ENCODE measurements at places on chromosomes 12 and 14. TPM values are rescaled to one million over a fixed set of nuclear protein-coding genes. Genes with fewer than 3 reads are reported as not detected.

The ZNF891 gene
- total RNA-seq, result 4.0 TPM

The MYO1A gene
- total RNA-seq, result 0.11 TPM

The KRT80 gene
- not detected for total RNA-seq

The RASSF9 gene
- not detected for total RNA-seq

The SRRM4 gene
- total RNA-seq, result not detected

The OASL gene
- total RNA-seq, result 1.4 TPM

The FLVCR2 gene
- total RNA-seq, result not detected

The NDUFA12 gene
- total RNA-seq, result 150 TPM

The BICDL1 gene
- 57.6 TPM for total RNA-seq

The ESPL1 gene
- total RNA-seq, result 9.4 TPM

- H3K27ac ChIP-seq, result no peak overlapping the region
- peaks cover 17% of the 10 kb centered on the region for H3K4me1 ChIP-seq
- no peaks in the 10 kb centered on the region for H3K36me3 ChIP-seq
- no peak for DNase-seq
- H3K27me3 ChIP-seq, result no peaks in the 10 kb centered on the region
These were observed 226.1 kb downstream of the ACSS3 start for GRCh38 chr12:81303935-81304334.

- no peak for DNase-seq
- peaks cover 19% of the 10 kb centered on the region for H3K4me1 ChIP-seq
- H3K4me3 ChIP-seq, result no peak overlapping the region
These were observed 49.4 kb downstream of the BICD1 start for GRCh38 chr12:32155961-32156529.

DNA sequence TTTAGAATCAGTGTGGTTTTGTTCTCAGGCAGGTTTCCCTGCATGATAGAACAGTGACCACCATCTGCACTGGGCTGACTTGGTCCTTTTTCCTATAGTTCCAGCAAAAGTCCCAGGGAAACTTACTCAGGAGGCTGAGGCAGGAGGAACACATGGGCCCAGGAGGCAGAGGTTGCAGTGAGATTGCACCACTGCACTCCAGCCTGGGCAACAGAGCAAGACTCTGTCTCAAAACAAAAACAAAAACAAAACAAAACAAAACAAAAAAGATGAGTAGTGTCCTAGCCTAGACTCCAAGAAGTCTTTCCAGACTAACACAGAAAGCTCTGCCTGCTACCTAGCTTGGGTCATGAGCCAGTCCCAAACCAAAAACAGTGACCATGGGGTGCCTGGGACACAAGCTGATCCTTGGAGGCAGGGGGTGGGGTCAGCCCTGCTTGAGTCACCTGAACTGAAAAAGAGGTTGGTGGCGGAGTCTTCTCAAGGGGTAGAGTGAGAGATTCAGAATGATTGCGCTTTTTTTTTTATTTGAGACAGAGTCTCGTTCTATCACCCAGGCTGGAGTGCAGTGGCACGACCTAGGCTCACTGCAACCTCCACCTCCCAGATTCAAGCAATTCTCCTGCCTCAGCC is 7.4 kb upstream of the SLC11A2 start:
- no peak overlapping the region for H3K4me3 ChIP-seq
- no peak overlapping the region for H3K27ac ChIP-seq

- no peaks in the 10 kb centered on the region for H3K4me1 ChIP-seq
- no peak overlapping the region for H3K27ac ChIP-seq
- H3K4me3 ChIP-seq, result no peak overlapping the region
- H3K27me3 ChIP-seq, result no peaks in the 10 kb centered on the region
- no peak for DNase-seq
These were observed 57.1 kb downstream of the ERC1 start for GRCh38 chr12:1047898-1048660.

DNA sequence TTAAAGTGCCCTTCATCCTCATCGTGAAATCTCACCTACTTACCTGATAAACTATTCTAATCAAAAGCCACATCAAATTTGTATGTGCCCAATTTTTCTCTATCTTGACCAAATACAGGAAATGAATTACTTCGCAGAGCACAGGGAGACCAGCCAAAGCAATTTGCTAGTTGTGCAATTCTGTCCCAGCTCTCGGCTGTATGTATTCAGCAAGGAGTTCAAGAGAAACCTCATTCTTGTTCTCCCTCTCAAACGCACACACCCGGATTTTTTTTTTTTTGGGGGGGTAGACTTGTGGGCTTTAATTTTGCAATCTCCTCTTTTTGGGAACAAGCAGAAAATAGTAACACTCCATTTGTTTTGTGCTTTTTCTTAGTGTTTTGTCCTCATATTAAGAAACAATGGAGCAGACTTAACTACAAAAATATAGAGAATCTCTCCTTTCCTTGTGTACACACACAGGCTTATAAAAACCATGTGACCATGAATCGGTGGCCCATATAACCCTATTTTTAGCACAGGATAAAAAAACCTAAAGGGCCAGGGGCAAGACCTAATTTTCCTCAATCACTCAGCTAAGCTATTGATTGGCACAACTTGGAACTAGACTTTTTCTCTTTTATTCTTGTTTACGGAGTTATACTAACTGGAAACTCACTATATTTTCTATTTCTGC is 64.2 kb downstream of the MBIP start:
- no peaks in the 10 kb centered on the region for H3K4me1 ChIP-seq
- no peak overlapping the region for H3K27ac ChIP-seq
- no peak for DNase-seq
- H3K36me3 ChIP-seq, result no peaks in the 10 kb centered on the region
- no peaks in the 10 kb centered on the region for H3K27me3 ChIP-seq

GRCh38 chr12:108696111-108696995 is 35.0 kb downstream of the CORO1C start:
- H3K27me3 ChIP-seq, result no peaks in the 10 kb centered on the region
- no peak overlapping the region for H3K27ac ChIP-seq
- no peak overlapping the region for H3K4me3 ChIP-seq
- no peaks in the 10 kb centered on the region for H3K36me3 ChIP-seq
- peaks cover 12% of the 10 kb centered on the region for H3K4me1 ChIP-seq

GRCh38 chr12:87866578-87867292 is 162.5 kb downstream of the C12orf50 start:
- H3K27me3 ChIP-seq, result no peaks in the 10 kb centered on the region
- H3K36me3 ChIP-seq, result no peaks in the 10 kb centered on the region
- no peak overlapping the region for H3K27ac ChIP-seq
- H3K4me1 ChIP-seq, result no peaks in the 10 kb centered on the region

DNA sequence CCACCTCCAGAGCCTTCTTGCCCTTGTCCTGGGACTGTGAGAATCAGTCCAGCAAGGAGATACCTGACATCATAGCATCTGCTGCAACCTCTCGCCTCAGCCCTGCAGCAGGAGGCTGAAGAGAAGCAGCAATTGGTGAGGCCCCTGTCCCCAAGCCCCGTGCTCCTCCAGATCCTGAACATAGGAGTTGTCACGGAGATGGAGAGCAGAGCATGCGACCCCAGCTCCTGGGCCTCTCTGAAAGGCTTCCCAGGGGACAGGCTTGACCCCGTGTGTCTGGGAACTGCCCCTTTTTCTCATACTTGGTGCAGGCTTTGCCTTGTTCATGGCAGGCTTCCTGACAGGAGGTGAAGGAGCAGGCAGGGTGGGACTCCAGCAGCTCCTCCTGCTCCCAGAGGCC is 127.7 kb upstream of the PZP start:
- no peak overlapping the region for H3K4me3 ChIP-seq
- peaks cover 16% of the 10 kb centered on the region for H3K36me3 ChIP-seq

DNA sequence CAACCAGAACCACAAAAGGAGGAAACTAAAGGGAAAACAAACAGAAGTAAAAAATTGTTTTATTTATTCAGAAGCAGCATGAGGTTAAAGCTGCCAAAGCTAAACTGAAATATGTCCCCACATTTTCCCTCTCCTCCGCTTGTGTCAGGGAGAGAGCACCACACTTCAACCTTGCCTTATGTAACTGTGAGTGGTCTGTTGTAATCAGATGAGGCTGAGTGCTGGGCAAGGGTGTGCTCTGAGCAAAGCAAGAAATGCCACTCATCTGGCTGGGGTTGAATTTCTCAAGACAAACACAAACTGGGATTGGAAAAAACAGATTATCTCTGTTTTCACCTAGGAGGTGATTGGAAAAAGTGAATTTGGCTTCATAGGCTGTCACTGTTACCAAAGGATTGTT is 12.2 kb downstream of the CAPZA3 start:
- no peaks in the 10 kb centered on the region for H3K4me1 ChIP-seq
- H3K27me3 ChIP-seq, result no peaks in the 10 kb centered on the region
- H3K36me3 ChIP-seq, result no peaks in the 10 kb centered on the region
- no peak for DNase-seq
- no peak overlapping the region for H3K27ac ChIP-seq

DNA sequence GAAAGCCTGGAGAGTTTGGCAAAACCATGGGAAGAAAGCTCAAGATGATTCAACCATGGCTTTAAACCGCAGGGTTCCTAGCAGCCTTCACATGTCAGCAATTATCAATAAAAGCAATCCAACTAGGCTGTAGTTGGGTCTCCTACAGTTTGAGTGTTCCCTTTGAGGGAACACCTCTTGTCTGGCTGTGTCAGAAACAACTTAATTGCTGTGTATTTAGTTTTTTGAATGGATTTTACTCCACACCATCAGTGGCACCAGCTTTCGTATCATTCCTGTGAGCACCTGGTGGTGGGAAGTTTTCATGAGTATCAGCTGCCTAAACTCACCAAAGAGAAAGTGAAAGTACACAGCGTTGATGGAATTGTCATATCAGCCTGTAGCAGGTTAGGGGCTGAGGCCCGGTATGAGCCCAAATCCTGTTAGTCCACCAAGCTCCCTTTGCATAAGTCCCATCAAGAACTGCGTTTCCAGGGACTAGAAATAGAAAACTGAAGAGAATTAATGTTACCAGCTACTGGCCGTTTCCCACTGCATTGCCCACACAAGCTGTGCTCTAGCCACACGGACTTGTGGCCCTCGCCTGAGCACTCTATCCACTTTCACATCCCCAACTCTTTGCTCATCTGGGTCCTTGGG is 10.9 kb upstream of the IL26 start:
- peak; percentile 43 for DNase-seq
- no peak overlapping the region for H3K27ac ChIP-seq

DNA sequence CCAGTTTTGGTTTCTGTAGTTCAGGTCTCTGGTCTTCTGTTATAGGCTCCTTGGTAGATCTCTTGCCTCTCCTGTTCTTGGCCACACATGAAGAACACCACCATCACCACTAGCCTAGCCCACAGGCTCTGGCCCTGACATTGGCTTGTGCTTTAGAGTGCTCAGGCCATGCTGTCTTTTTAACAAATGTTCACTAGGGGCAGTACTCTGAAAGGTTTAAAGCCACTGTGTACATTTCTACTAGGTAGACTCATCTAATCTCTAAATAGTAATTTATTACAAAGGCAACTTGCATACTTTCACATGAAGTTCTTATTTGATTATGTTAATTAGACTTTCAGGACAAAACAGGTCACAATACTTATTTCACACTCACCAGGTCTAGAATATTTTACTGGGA is 38.3 kb downstream of the PDE6H start:
- 0 out of 2 replicates have a peak, but pooled peaks cover 3% of the 10 kb centered on the region for H3K4me1 ChIP-seq
- peak; percentile 56 for DNase-seq
- H3K4me3 ChIP-seq, result no peak overlapping the region
